A549 treated with RU486 at 1 μM for 4 hours (cell line): ENCODE measurements at places on chromosomes 4 and X. TPM values are rescaled to one million over a fixed set of nuclear protein-coding genes. Genes with fewer than 3 reads are reported as not detected.

The NKX6-1 gene
- 0.17 to 0.82 TPM (median 0.43 TPM) in 5 replicates for total RNA-seq

The SATL1 gene
- not detected in 5 replicates for total RNA-seq

The IL9R gene
- total RNA-seq: 0.10 to 0.21 TPM (median 0.16 TPM) in 4 of 5 replicates, not detected in the other

The HTATSF1 gene
- total RNA-seq: 47.4 to 73.8 TPM (median 61.2 TPM) in 5 replicates

The SYNPO2 gene
- 0.96 to 1.5 TPM (median 1.2 TPM) in 5 replicates for total RNA-seq

The ERAS gene
- total RNA-seq: 0.13 TPM in 1 of 5 replicates, not detected in the others

The SSX2B gene
- not detected in 5 replicates for total RNA-seq
